ENCODE measurements at places on chromosomes 7 and 10.
A peak's percentile ranks its signal among the peaks of the same experiment; 100 is the strongest.

DNA sequence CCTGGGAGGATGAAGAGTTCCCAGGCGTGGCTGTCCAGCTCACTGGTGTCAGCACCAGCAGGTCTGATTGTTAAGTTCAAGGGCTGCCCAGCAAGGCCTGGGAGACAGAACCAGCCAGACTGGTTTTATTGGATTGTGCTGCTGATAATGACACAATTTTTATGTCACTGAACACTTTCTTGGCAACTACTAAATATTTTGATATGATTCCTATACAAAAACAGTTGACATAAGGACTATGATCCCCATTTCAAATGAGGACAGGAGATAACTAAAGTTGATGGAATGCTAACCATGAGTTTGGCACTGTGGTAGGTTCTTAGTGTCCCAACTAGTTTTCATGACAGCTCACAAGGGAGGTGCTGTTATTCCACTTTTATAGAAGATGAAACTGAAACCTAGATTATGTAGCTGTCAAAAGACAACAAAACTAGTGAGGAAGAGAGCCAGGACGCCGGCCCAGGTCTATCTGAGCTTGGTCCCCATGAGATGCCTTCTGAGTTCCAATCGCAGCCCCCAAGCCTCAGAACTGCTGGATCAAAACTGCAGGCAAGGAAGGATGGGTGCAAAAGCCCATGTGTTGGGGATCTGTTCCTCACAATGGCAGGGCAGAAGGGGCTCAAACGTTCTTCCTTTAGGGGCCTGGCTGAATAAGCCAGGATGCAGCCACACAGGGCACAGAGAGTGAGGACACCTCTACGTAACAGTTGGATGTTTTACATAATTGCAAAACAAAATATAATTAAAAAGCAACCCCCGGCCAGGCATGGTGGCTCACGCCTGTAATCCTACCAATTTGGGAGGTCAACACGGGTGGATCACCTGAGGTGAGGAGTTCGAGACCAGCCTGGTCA lies 52.8 kb downstream of the COBL start:
- no peak for DNase-seq

DNA sequence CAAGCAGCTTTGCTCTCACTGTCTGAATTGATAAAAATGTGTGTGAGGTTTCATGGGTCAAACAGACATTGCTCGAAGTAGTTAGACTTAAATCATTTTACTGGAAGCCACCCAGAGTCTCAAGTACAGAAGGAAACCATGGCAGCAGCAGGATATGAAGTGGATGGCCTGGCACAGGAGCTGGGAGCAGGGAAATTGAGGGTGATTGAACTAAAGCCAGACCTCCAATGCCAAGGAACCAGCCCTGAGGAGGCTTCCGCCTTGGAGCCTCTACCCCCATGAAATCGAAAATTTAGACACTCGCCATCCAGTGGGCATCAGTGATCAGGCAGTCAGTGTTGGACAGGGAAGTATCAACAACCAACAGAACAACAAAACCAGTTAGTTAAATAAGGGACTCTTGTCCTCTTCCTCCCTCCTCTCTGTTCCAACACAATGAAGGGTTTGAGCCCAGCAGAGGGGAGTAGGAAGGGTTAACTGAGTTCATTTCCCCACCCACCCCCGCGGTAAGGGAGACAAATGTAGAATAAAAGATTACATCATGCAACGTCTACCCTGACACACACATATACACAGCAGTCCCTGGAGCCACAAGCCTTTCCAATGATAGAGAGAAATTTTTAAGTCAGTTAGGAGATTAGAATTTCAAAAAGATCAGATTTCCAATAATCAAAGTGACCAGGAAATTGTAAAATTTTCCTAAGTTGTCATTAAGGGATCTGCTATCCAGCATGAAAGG lies 156.3 kb downstream of the SLC16A9 start:
- no peak for DNase-seq

DNA sequence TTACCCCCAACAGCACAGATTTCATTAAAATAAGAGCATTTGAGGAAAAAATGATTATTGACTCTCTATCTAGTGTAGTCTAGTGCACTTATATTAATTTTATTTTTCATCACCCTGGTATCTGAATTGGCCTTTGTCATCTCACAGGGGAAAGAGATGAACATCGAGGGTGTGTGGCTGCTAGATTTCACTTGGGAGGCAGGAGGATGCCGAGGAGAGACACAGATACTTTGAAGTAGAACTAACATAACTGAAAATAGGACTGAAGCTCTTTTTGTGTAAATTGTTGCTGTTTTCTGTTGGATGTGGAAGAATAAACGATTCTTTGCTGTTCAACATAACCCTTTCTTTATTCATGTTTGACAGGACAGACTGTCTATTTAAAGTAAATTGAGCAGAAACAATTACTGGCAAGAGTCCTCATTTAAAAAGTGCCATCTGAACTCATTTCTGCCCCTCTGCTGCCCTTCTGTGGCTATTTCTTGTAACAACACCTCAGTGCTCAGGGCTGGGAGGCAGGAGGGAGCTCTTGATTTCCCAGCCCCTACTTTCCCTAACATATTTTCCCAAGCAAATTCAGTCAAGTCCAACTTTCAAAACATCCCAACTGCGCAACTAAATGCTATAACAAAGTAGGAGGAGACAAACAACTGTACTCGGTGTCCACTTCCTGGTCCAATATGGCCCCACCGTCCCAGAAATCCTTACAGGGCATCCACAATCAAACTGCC lies 15.6 kb downstream of the LYZL1 start:
- DNase-seq = peak; percentile 75

DNA sequence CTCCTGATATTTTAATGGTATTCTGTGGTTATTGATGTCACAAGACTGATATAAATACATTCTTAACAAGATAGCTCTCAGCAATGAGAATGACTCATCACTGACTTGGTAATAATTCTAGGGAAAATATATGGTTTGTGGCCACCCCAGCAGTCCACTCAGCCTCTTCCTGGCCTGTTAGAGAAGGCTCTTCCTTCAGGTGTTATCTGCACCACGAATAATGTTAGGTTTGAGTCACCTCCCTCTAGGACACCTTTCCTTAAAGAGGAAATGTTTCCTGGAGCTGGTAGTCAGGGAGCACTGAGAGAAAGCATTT lies 163.3 kb downstream of the SVIL start:
- no peak for DNase-seq

GRCh38 chr7:157908006-157908782 lies 571.4 kb downstream of the DNAJB6 start:
- no peak for DNase-seq

DNA sequence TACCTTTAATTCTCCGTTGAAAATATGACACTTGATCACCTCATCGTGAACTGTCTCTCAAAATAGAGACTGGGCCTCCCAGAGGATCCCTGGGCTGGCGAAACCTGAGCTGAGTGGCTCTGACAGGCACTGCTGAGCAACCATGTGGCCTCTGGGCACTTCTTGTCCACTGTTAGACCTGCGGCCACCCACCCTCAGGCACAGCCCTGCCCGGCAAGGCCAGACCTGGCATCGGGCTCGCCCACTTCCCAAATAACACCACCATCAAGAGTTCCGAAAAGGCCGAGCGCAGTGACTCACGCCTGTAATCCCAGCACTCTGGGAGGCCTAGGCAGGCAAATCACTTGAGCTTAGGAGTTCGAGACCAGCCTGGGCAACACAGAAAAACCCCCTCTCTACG lies 82.5 kb downstream of the COBL start:
- no peak for DNase-seq

- no peak for DNase-seq
These were observed 69.5 kb downstream of the PTPN12 start for GRCh38 chr7:77606562-77606961.

DNA sequence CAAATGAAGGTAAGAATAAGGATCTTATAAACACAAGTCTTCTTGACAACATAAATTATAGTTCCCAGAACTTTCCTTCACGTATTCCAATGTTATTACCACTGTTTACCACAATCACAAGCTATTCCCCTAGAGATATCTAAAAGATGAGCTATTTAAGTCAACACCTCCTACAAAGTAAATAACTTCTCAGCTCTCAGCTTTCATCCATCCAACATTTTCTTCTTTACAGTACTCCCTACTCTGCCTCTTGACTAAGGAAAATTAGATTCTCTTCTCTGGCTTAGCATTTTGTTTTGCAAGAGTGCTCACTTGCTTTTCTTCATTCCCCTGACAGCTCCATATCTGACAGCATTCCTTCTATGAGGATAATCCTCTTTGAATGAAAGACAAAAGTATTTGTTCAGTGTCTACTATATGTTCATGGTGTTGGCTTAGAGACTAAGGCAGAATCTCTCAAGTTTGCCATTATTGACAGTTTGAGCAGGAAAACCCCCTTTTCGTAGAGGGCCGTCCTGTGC lies 93.0 kb upstream of the IL6 start:
- no peak for DNase-seq

- no peak for DNase-seq
These were observed 1.9 kb upstream of the MALRD1 start for GRCh38 chr10:19046679-19047078.

GRCh38 chr10:63217120-63217605 lies 84.0 kb downstream of the NRBF2 start:
- DNase-seq = peak; percentile 44

- no peak for DNase-seq
These were observed 380 bp upstream of the AGBL3 start for GRCh38 chr7:134985894-134986362.

DNA sequence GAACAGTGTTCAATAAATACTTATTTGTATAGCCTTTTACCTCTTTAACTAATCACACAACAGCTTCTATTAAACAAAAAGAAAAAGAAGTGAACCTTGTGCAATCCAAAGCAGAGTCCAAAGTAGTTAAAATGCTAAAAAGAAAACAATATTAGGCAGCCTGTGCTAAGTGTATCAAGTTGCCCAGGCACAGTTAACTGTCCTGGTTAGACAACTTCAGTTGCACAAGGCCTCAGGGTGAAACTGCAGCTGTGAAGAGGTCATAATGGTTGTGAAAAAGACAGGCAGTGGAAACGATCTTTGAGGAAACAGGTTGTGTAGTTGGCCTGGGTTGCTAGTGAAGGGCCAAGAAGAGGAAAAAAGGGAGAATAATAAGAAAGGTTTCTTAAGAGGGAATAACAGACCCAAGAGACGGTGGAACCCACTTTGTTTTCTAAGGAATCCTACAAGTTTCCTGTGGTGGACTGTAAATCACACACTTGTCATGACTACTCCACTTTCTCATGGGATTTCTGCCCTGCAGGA lies 6.0 kb upstream of the CROT start:
- DNase-seq = no peak

GRCh38 chr7:121966276-121966934 lies 93.4 kb downstream of the PTPRZ1 start:
- DNase-seq = no peak

- no peak for DNase-seq
These were observed 280.1 kb downstream of the SKAP2 start for GRCh38 chr7:26584326-26584725.

DNA sequence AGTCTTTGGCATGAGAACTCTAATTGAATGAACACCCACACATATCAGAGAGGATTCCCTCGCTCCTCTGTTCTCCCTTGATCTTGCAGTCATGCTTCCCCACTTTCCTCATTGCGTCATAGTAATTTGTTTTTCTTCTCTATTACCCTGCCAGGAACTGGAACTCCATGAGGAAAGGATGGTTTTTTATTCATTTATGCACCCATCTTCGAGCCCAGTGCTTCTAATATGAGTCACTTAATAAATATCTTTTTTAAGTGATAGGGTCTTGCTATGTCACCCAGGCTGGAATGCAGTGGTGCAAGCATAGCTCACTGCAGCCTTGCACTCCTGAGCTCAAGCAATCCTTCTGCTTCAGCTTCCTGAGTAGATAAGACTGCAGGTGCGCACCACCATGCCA lies 83.5 kb downstream of the OTUD1 start:
- no peak for DNase-seq

- no peak for DNase-seq
These were observed 208.8 kb upstream of the HPS1 start for GRCh38 chr10:98655492-98655891.

- peak; percentile 5 for DNase-seq
These were observed 25.7 kb downstream of the SUV39H2 start for GRCh38 chr10:14904316-14904732.

GRCh38 chr7:37635346-37635745 lies 48.2 kb upstream of the GPR141 start:
- DNase-seq = no peak

DNA sequence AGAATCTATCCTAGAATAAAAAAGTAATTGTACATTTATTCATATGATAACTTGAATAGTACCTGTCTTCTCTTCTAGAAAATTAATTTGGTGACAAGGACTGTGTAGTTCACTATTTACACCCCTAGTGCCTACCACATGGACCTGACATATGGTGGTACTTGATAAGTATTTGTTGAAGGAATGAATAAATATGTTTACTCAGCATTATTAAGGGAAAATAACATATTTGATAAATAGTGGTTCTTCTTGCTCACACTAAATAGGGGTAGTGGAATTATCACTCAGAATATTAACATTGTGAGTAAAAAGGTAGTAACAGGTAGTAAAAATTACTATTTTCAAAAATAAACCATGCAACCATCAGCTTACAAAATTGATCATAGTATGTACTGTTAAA lies 2.8 kb downstream of the SHTN1 start:
- DNase-seq = no peak

GRCh38 chr10:111916011-111916410 lies 267.6 kb downstream of the GPAM start:
- no peak for DNase-seq

GRCh38 chr10:5684971-5685763 lies 529 bp downstream of the TASOR2 start:
- DNase-seq = peak; percentile 63

- no peak for DNase-seq
These were observed 30.6 kb downstream of the CYP2W1 start for GRCh38 chr7:1013581-1013980.

GRCh38 chr7:79998363-79998762 lies 136.3 kb upstream of the GNAI1 start:
- no peak for DNase-seq

DNA sequence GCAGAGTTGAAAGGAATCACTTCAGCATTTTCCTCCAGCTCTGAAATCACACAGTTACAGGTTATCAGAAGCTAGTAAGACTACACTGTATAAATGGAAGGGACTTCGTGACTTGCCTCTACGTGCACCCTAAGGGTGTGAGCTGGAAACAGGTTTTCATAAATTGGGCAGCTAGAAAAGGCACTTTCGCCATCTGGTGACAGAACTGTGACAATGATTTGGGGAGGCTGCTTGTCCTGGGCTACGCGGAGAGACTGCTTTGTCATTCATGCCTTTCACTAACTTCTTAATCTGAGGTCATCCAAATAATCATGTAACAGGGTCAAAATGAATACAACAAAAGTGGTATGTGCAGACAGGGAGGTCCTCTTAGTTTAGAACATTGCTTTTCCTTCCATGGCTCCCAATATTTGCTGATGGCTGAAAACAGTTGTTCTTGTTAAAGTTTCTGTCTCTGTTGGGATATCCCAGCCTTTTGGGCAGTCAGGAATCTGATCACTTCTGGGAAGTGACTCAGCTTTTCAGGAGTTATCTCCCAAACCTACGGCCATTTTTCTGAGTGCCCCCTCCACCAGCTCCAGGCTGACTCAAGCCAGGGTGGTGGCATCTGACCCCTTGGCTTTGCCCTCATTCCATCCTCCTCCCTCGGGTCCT lies 17.8 kb downstream of the VWC2 start:
- DNase-seq = no peak

Measured in SK-N-DZ (cell line).